ENCODE measurements at places on chromosomes 7 and 10. TPM values are rescaled to one million over a fixed set of nuclear protein-coding genes. Genes with fewer than 3 reads are reported as not detected.

DNA sequence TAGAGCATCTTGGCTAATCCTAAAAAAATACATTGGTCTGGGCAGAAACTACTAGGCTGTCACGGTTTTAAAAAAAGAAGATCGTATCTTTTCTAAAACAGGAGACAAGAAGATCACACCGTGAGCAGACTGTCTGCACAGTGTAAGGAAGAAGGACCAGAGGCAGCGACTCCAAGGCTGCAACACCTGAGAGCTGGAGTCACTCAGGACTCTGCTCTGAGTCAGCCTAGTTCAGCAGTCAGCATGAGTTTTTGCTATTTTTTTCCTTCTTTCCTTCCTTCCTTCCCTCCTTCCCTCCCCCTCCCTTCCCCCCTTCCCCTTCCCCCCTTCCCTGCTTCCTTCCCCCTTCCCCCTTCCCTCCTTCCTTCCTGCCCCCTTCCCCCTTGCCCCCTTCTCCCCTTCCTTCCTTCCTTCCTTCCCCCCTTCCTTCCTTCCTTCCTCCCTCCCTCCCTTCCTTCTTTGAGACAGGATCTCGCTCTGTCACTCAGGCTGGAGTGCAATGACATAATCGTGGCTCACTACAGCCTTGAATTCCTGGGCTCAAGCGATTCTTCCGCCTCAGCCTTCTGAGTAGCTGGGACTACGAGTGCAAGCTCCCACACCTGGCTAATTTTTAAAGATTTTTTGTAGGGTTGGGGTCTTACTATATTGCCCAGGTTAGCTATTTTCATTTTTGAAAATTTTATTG lies 24.4 kb downstream of the BAG3 start:
- peak; percentile 70 for DNase-seq

GRCh38 chr10:51113007-51113406 lies 38.7 kb downstream of the PRKG1 start:
- no peak for DNase-seq

DNA sequence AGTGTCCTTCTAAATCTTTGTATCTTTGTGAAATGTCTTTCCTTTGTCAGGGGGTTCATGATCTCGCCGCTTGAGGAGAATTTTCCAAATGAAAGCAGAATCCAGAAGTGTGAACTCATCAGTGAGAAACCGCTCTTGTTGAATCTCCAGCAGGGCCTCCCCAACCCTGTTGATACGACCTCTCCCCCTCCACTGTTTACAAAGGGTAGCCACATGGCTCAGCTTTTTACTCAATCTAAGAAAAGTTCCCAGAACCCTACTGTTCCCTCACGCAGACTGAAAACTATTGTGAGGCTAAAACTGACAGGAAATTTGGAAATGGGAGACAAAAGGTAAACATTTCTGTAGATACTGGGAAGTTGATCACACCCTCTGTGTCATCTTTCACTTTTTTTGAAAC lies 73.9 kb downstream of the SEMA3C start:
- DNase-seq, result no peak

- peak; percentile 26 for DNase-seq
These were observed 2.3 kb downstream of the INPP5A start for GRCh38 chr10:132539894-132540293.

DNA sequence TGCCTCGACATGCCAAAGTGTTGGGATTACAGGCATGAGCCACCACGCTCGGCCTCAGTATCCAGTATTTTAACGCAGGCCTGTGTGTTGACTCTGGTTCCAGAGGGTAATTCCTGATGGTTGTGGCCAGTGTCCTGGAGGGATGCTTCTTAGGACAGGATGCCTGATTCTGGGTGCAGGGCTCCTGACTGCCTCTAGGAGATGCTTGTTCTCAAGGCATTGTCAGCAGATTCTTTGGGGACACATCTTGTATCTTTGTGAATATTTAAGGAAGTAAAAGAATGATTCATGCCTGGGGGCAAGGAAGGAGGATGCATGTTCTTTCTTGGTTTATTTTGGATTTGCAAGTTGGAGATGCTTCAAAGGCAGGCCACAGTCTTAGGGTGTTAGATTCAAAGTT lies 2.2 kb downstream of the ZDHHC4 start:
- DNase-seq, result no peak

DNA sequence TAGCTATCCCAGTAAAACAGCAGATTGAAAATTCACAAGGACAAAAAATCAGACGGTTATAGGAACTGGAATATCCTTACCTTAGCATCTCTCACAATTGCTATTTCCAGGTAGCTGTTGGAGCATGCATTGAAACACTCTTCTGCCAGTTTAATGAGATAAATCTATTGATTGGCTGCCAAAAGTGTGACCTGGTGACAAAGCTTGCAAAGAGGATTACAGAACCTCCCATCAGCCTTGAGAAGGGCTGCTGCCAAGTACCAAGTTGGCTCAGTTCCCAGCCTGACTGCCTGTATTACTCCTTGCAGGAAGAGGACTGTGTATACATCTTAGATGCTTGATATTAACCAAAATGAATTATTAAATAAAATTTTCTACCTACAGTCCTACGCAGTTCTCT lies 5.1 kb downstream of the PRLHR start:
- peak; percentile 34 for DNase-seq

DNA sequence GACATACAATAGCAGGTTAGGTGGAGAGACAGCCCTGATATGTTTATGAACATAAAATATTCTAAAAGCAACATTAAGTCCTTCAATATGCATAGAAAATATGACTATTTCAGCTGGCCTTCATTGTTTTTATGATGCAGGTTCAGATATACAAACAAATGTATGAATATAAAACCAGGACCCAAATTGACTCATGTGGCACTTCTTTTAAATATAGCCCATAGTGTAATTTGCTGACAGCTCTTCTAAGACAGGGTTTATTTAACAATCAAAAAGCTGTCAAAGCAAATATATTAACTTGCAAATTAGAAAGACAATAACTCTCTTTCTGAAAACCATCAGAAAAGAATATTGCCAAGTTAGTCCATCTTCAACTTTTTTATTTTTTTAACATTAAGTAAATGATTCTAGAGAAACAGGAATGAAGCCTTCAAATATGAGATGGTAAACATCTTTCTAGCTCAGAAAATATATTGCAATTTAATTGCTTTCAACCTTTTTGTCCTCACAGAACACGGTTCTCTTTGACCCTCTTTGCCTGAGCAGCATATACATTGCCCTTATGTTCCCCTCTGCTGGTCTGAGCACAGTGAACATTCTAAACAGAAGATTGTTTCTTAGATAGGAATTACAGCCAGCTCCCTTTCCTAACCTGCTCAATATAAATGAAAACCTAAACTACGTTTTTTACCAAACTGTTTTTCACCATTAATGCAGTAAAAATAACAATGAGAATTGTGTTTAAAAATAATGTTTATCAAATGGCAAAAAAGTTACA lies 82.8 kb downstream of the CACNA2D1 start:
- no peak for DNase-seq

DNA sequence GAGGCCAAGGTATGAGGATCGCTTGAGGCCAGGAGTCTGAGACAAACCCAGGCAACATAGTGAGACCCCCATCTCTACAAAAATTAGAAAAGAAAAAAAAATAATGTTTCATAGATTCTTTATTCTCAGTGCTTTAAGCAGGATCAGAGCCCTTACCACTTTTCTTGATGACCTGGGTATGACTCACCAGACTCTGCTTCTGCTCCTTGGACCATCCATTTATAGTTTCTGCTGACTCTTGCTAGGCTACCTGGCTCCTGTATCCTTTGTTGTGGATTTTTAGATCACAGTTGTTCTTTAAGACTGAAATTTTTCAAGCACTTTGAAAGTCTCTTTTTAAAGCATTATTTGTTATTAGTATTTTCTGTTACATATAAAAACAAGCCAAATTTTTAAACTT lies 411.1 kb downstream of the GFRA1 start:
- no peak for DNase-seq

DNA sequence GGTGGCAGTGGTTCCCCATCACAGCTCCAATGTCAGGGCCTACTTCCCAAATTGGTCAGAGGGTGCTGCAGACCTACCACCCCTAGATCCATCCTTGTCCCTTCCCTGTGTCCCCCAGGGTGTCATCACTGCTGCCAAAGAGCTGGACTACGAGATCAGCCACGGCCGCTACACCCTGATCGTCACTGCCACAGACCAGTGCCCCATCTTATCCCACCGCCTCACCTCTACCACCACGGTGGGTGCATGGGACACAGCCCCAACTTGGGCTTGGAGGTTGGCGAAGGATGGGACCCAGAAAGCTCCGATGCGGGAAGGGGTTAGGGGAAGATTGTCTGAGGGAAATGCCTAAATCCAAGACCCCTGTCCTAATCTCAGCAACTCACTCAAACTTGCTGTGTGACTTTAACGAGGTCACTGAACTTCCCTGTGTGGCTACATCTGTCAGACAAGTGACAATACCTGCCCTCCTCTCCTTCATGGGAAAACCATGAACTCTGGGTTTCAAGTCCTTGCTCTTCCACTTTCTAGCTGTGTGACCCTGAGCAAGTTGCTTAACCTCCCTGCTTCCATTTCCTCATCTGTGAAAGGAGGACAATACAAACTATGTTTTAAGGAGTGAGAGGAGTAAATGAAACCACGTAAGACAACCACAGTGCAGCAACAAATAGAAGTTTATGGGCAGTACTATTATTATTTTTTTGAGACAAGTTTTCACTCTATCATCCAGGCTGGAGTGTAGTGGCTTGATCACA lies 4.9 kb upstream of the VSIR start:
- DNase-seq, result no peak

GRCh38 chr7:127588697-127589482 lies 679 bp downstream of the ARF5 start:
- DNase-seq, result peak; percentile 51

- DNase-seq, result no peak
These were observed 7.5 kb downstream of the LARP4B start for GRCh38 chr10:923844-924523.

DNA sequence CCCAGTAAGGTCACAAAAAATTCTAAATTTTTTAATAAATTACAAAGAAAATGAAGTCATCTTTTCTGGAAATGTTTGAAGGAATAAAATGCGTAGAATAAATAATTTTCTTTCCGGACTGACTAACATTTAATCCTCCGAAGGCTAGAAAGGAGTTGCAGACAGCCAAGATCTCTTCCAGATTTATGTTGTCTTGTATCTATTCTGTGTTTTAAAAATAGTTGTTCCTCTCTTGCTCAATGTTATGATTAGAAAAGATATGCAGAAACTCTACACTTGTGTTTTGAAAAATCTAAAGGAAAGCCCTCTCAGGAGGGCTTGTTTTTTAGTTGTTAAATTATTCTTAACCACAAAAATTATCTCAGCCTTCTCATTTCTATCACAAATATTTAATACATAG lies 70.7 kb downstream of the MACC1 start:
- DNase-seq, result no peak

- peak; percentile 87 for DNase-seq
These were observed 12.8 kb upstream of the GPR85 start for GRCh38 chr7:113099284-113099919.

Gene EVX1
- total RNA-seq, result not detected

Gene TNKS2
- 30.8 TPM for total RNA-seq

Gene UNCX
- total RNA-seq, result not detected

Gene NODAL
- 0.14 TPM for total RNA-seq

Gene CALML3
- total RNA-seq, result 4.7 TPM

Gene ZNF239
- 2.1 TPM for total RNA-seq

Gene ELN
- not detected for total RNA-seq

Gene NEUROG3
- total RNA-seq, result not detected

Gene DENND2A
- 3.0 TPM for total RNA-seq

Gene SPDYE5
- total RNA-seq, result not detected

Gene PLEKHS1
- total RNA-seq, result not detected

Gene CABCOCO1
- total RNA-seq, result not detected

Gene CFAP70
- total RNA-seq, result 0.28 TPM

Gene ZNF680
- total RNA-seq, result 8.2 TPM

Measured in foreskin keratinocyte (primary cell).